Fibroblast of skin of scalp (primary cell): ENCODE measurements at places on chromosomes 3 and 15.

DNA sequence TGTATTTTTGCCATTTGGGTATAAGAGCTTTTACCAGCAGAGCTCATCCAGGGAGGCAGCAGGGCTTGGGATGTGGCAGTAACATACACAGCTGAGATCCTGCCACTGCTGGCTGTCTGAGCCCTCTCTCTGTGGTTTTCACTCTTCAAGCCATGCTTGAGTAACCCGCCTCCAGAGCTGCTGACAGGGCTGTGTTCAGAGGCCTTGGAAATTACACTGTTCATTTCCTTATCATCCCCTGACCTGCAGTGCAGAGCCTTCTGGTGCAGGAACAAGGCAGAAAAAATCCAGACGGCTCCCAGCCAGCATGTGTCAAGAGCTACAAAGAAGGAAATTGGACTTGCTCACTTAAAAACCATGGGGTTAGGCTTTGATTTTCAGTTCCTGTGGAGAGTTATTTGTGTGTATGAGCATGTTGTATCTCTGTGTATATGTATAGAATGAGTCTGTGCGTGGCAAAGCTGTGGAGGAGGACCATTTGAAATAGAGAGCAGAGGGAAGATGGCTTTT lies 47.0 kb downstream of the ZNF609 start:
- peak; percentile 45 for DNase-seq

DNA sequence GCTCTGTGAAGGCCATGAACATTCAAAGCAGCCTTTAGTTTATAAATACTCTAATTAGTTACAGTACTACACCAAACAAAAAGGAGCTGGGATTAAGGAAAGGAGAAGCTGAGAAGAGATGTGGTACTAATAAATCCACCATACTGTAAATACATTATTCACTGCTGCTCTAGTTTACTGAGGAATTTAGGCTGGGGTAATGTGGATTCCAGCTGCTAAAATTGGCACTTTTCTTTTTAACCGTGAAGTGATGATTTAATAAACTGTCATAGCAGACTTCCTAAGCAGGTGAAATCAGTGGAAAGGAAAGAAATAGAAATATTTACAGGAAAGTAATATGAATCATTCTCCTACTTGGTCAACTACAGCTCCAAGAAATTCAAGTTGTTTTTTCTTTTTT lies 88.7 kb downstream of the TFG start:
- no peak for DNase-seq

DNA sequence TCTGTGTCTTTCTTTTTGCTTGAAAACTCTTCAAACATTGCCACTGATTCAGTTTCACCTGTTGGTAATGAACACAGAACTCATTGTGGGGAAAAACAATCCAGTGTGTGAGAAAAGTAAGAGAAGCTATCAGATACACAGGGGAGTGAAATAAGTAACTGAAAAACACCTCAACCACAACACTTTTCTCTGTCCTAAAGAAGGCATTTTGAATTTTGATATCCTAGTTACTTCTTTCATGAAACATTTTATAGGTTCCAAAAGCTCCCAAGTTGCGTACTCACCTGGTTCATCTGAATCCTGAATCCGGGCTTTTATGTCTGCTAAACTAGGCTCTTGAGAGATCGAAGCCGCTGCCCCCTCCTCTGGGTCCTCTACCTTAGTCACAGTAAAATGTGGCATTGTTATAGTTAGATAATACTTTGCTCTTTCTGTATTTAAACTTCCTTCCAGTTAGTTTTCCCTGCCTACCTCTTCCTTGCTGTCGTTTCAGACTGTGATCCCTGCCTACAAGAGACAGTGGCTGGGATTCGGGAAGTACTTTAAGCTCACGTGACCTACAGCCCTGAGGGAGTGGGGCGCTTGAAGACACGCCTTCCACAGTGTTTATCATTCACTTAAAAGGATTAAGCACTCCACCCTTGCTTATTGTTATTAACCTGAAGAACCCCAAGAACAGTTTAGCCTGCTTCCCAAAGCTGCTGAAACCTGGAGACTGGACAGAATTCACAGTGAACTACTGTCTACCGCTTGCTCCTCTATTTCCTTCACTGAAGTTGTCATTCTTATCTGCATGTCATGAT lies 19.1 kb downstream of the SLC12A6 start:
- DNase-seq: peak; percentile 67

DNA sequence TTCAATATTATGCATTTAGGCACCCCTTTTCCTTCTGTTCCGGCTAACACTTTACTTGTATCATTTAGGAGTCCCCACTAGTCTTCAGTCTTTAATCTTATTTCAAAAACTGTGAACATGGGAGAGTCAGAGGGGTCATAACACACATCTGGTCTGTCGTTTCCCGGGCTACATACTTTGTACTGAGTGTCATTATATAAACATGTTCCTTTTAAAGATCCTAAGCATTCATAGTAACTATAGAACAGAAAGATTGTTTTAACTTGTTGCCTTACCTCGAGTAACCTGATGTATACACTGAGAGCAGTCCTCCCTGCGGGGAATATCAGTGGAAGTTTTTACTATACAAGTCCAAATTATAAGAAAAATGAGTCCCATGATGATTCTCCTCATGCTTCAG lies 78.2 kb upstream of the VEPH1 start:
- DNase-seq: peak; percentile 53

GRCh38 chr3:30397030-30397429 lies 209.4 kb upstream of the TGFBR2 start:
- no peak for DNase-seq

DNA sequence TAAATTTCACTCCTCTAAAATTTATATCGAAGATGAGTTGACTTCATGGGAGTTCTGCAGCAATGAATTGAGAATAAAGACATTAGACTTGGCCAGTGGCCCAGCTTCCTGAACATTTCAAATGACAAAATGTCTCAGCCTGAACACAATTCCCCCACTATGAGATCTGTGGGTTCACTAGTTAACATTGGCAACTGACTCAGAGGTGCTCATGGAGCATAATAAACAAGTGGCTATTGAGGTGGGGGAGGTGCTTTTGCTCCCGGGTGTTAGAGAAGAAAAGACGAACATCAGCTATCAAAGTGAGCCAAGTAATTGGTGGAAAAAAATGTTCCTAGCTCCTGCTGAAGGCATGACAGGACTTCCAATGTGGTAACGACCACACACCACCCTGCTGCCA lies 6.3 kb downstream of the ATP13A4 start:
- no peak for DNase-seq

DNA sequence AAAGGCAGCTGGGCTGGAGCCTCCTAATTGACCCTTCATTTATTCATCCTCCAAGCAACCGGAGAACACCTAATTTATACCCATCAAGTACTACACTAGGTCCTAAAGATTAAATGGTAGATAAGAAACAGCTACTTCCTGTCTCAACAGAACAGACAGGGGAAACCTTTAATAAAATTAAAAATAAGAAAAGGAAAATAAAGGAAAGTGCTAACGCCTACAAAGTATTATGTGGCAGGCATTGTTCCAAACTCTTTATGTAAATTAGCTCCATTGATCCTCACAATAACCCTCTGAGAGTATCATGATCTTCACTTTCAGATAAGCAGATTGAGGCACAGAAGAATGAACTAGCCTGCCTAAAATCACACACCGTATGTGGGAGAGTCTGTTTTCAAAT lies 139.5 kb downstream of the CNTN6 start:
- no peak for DNase-seq

DNA sequence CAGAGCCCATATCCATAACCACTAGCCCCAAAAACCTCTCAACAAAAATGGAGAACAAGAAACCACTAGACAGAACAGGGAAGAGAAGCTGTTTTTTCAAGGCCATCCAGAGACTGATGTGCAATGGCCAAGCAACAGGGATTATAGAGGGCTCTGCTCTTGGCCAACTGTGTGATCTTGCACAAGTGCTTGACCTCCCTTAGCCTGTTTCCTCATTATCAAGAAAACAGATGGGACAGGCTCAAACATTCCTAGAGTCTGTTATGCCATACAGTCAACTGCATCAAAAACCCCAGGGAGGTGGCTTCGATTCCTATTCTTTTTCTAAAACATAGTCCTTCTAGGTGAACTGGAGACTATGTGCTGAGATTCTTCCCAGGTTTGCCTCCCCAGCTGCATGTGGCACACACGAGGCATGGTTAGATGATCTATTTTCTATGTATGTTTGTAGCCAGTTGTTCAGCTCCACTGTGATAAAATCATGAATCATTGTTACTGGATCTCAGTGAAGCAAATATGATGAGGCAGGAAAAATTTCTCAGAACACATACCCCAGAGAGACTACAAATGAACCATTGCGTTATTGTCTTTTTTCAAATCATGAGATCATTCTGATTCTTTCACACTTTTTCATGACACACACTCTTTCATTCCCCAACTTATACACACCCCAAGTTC lies 132.9 kb upstream of the TGFBR2 start:
- DNase-seq: no peak

GRCh38 chr15:100259266-100259665 lies 82.5 kb downstream of the ADAMTS17 start:
- no peak for DNase-seq

DNA sequence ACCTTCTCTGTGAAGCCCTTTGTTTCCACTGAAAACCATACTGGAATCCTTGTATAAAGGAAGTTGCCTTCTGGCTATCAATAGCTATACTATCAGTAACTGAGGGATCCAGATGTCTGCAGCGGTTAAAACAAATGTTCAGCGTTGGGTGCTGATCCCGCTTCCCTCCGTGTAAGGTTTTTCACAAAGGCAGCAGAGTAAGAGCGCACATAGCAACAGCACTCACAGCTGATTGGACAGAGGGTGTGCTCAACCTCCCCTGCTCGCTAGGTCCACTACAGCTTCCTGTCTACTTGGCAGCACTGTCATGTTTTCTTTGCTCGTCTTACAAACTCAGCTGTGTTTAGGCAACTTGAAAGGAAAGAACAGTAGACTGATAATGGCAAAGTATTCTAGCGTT lies 27.3 kb downstream of the ATOSA start:
- DNase-seq: peak; percentile 84

GRCh38 chr15:37885651-37886050 lies 48.8 kb upstream of the TMCO5A start:
- no peak for DNase-seq

GRCh38 chr15:85564686-85565085 lies 184.3 kb downstream of the AKAP13 start:
- DNase-seq: no peak

GRCh38 chr3:171752329-171752728 lies 58.0 kb downstream of the PLD1 start:
- no peak for DNase-seq

GRCh38 chr3:31227131-31227562 lies 305.6 kb upstream of the STT3B start:
- DNase-seq: no peak

GRCh38 chr3:44833394-44833793 lies 28.3 kb upstream of the TMEM42 start:
- no peak for DNase-seq

DNA sequence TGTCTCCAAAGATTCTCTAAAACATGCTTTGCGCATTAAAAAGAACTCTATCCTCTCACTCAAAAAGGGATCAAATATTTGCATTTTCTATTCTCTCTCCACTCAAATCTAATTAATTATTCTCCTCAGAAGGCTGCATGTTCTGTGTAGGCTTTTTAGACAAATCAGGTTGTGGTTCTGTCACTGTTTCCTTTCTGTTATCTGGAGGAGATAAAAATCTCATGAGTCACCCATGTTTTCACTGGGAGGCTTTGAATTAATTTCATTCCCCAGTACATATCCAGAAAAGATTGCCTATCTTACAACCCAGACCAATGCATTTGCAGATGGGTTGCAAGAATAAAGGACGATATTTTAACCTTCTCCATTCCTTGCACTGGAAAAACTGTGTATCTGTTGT lies 446.5 kb downstream of the GRM7 start:
- peak; percentile 4 for DNase-seq

DNA sequence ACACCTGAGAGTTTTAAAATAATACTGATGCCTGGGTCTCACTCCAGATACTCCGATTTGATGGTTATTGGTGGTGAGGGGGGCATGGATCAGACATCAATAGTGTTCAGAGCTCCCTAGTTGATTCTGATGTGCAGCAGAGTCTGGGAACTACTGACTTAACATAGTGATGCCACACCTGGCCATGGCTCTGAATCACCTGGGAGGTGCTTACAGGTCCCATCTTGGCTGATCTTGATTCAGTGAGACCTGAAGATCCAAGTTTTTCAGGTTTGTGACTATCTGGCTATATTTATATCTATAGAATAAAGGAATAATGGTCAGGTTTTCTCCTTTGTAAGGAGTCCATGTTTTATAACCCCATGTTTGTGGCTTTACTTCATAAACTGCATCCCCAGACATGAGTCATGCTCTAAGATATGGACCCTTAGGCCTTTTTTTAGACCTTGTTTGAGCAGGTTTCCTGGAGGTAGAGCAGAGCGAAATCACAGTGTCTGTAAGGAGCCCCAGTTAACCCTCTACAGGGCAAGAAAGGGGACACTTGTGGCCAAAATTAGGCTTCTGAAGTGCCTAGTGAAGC lies 101.4 kb downstream of the LARS2 start:
- DNase-seq: no peak

DNA sequence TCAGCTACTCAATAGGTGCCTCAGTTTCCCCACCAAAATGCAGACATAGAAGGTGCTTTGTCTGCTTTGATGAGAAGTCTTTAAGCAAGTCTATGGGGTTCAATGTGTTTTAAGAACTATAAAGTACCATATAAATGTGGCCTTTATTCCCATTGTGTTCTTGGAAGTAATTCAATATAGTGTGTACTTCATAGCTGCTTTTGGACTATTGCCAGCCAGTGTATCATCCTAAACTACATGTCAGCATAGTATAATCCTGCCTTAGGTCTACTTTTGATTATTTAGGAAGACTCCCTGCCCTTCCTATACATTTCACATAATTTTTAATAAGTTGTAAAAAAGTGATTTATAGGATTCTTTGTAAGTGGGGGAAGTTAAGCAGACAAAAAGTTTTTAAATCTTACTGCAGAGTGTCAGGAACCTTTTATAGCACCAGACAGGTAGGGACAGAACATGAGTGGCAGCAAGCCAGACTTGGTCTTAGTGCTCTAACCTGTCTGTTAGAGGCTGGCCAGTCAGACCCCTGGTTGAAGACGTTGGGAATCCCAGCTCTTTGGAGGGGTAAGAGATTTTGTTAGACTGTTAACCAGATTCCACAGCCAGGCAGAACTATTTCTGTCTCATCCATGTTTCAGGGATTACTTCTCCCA lies 48.4 kb downstream of the MLH1 start:
- DNase-seq: peak; percentile 13

DNA sequence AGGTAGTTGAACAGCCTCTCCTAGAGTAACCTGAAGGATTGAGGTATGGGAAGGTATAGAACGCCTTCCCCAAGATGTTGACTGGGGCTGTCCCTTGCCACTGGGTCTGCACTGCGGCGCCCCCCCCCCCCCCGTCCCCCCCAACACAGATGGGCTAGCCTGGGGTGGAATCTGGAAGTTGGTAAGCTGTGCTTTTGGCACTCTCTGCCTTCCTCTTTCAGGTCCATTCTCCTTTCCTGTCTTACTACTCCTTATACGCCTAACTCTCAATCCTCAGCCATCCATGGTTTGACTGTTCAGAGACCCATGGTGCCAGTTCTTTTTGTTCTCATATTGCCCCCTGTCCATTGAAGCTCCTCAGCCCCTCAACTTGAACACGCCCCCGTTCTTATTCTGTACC lies 42.8 kb downstream of the MAP2K1 start:
- no peak for DNase-seq
